ENCODE measurements at places on chromosomes 3 and 15.

DNA sequence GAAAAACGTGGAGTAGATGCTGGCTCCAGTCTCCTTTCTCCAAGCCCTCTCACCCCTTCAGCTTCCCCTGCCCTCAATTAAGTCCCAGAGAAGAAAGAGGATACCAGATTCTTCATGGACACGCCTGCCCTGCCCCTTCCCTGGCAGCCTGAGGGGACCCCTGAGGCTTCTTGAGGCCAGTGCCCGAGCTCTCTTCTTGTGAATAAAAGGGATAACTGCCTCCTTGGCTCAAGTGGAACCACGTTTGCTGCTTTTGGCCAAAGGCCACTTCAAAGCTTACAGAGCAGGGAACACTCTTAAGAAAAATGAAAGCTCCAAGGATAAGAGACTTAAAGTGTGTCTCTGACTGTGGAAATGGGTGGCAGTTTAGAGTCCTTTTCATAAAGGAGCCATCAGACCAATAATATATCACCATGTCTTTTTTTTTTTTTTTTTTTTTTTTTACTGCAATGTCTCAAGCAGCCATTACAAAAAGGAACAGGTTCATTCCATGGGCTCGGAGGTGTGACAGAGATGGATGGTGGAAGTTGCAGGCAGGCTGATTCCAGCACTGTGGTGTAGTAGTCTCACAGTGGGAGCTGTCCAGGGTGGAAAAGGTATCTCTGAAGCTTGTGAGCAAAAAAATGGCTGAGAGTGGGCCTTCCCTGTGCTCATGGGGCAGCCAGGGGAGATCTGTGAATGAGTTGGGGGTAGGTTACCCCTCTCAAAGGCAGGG is 108.8 kb downstream of the SEMA5B start:
- DNase-seq = no peak

- DNase-seq = no peak
Observed at GRCh38 chr15:63420333-63420747, 38.7 kb upstream of the CA12 start.

- no peak for DNase-seq
Observed at GRCh38 chr3:196321162-196321561, 3.1 kb upstream of the DYNLT2B start.

- DNase-seq = no peak
Observed at GRCh38 chr3:161854232-161854771, 357.7 kb downstream of the OTOL1 start.
